ENCODE measurements at places on chromosomes 11 and 22.

DNA sequence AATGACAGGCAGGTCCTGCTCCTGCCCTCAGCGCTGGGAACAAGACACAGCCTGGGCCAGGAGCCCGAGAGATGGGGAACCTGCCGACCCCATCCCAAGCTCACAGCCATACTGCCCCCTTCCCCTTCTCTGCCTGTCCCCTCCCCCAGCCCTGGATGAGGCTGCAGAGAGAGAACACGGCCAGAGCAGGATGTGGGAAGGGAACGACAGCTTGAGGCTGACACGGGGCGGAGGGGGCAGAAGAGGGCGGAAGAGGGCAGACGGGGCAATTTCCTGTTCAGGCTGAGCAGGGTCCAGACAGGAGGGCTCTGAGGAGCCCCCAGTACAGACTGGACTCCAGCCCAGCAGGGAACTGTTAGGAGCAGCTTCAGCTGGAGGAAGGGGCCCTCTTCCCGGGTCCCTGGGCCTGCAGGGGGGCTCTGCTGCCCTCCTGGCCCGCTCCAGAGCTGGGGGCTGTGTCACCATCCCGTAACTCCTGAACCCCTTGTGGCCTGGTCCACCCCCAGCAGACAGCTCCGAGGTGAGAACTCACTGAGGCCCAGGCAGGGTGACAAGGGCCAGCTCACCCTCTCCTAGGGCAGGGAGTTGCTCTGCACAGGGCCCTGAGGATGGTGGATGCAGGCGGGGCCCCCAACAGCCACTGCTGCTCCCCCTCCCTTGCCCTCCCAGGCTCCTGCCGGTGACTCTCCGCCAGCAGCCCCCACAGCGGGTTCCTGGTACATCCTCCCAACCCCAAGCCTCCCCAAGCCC is 5.7 kb downstream of the CTSD start:
- DNase-seq, result no peak

DNA sequence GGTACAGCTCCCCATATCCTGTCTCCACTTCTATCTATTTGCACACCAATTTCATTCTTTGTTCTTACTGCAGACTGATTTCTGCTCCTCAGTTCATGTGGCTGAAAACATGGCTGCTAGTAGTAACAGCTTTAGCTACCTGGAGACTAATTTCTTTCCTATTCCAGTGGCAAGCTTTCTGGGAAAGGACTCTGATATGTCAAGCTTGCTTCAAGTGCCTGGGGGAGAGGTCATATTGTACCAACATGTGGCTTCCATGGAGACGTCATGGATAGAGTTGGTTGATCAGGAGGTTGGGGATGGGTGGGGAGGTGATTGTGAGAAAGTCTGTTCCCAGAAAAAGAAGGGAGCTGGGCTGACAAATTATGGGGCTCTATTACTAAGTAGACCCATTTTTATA is 44.9 kb downstream of the ADM start:
- DNase-seq, result no peak

GRCh38 chr11:123450623-123451022 is 20.6 kb downstream of the GRAMD1B start:
- no peak for DNase-seq

DNA sequence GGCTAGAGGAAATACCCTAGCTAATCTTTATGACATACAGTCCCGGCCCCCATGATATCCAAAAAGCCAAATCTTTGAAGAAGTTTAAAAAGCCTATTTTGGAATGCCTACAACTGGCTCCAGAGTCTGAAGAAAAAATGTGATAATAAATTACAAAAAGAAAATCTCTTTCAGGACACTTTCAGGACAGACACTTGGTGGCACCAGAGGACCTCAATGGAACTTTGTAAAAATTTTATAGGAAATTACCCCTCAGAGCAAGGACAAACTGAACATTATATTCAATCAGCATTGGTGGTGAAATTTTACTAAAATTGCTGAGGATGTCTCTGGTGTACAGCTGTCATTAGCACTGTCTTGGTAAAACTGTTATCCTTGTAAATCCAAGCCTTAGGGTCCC is 81.0 kb downstream of the CCDC73 start:
- DNase-seq, result no peak

GRCh38 chr11:116145187-116145865 is 627.5 kb downstream of the BUD13 start:
- no peak for DNase-seq

GRCh38 chr11:113579292-113579940 is 104.2 kb upstream of the DRD2 start:
- no peak for DNase-seq

GRCh38 chr11:36019005-36019596 is 75.2 kb downstream of the LDLRAD3 start:
- no peak for DNase-seq

DNA sequence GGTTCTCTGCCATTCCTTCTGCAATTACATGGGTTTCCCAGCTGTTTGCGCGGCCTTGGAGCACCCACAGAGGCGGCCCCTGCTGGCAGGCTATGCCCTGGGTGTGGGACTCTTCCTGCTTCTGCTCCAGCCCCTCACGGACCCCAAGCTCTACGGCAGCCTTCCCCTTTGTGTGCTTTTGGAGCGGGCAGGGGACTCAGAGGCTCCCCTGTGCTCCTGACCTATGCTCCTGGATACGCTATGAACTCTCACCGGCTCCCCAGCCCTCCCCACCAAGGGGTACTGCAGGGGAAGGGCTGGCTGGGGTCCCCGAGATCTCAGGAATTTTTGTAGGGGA is 2.6 kb downstream of the RCE1 start:
- DNase-seq, result no peak

DNA sequence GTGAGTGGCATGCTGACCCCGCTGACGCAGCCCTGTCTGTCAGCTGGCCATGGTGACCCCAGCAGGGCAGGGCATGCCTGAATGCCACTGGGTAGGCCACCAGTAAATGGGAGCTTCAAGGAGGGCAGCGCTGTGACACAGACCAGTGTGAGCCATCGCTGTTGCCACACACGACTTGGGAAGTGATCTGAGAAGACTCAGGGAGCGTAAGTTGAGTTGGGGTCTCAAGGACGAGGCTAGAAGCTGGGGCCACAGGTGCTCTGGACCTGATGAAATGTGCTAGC is 28.2 kb downstream of the MPPED1 start:
- DNase-seq, result no peak

GRCh38 chr22:47552541-47553205 is 790.2 kb downstream of the TBC1D22A start:
- DNase-seq, result no peak

GRCh38 chr11:16301462-16301861 is 54.9 kb downstream of the SOX6 start:
- no peak for DNase-seq

- DNase-seq, result no peak
These were observed 287.0 kb downstream of the FAT3 start for GRCh38 chr11:92511522-92512203.

DNA sequence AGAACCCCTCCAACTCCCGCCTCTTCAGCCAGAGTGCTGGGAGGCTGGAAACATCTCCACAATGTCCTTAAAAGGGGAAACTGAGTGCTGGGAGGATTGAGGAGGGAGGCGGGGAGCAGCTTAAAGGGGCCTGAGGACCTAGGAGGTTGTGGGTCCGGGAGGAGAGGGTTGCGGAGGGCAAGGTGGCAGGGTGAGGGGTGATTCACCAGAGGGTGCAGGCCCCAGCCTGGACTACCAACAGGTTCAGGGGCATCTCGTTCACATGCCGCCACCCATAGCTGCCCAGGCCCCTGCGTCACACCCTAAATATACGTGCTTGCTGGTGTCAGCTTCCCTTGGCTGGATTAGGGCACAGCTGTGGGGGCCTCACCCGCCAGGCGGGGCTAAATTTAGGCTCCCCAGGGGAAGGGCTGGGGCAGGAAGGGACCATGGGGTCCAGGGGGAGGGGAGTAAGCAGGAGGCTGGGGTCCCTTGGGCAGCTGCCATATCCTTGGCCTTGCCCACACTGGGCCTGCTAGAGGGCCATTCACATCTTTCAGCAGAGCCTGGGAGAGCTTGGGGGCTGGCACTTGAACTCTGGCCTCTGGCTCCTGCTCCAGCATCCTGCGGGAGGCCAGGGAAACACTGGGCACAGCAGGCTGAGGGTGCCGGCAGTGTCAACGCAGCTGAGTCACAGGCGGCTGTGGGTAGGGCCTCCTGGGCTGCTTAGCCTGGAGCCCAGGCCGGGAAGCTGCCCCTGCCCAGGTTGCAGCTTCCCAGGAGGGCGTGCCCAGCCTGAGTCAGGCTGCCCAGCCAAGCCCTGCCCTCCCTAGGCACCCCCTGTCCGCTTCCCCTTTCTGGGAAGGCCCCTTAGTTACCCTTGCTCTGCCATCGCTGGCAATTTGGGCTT is 1.3 kb downstream of the EHBP1L1 start:
- DNase-seq, result no peak

DNA sequence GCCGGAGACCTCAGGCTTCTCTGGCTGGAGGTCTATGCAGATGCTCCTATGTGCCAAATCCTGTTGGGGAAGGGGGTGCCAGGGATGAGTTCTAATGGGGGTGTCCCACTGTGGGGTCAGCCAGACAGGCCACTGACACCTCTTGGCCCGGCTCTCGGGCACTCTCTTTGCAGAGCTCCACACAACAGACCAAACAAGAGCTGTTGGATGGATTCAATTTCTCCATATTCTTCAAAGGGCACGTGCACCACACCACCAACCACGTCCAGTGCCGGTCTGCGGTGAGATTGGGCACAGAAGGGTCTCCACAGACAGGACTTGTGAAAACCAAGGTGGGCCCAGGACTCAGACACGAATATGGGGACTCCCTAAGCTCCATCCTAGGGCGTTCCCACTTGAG is 2.2 kb upstream of the RGL4 start:
- DNase-seq, result no peak

DNA sequence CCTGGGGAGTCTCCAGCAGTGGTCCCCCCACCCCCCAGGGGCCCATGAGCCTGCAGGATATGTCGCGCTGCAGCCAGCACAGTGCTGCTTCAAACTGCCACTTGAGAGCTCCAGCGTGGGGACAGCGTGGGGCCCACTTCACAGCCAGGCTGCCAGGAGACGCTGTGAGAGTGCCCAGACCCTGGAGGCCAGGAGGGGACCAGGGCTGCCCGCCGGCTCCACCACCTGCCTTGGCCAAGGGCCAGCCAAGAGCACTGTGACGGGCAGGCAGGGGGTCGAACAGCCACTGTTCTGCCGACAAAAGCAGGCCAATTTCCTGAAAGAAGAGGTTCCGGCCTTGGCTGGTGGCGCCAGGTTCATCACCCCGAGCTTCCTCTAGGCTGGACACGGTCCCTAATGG is 60.2 kb downstream of the FLRT1 start:
- no peak for DNase-seq

DNA sequence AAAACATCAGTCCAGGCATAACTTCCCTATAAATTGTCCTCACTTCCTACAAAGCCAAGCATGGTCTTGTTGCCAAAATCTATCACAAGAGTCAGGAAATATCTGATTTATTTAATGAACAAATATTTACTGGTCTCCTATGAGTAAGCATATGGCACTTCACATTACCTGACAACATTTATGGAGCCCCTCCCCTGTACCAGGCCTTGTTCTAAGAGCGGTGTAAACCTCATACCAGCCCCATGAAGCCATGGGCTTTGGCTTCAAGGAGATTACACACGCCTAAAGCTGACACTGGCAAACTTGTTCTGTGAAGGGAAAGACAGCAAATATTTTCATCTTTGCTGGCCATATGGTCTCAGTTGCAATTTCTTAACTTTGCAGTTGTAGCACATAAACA is 43.0 kb upstream of the EIF3D start:
- no peak for DNase-seq

DNA sequence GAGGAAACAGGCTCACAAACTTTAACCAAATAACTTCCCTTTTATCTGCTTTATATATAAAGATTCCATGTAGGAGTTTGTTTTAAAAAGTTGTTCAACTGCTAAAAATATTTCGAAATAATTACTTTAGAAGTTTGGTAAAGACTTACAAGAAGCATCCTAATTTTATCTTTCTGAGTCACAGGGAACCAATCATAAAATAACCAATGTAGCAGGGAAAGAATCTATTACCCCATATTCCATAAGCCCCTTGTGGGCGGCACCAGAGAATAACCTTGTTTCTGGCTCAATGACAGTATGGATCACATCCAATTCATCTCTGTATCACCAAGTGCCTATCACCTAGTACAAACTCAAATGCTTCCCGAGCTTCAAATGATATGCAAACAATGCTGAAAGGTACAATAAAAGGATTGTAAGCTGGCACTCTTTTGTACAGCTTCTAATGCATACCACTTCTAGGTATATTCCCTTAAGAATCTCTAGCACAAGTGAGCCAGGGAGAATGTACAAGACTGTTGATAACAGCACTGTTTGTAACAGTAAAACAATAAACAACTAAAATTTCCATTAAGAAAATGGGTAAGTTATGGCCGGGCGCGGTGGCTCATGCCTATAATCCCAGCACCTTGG is 158.4 kb downstream of the ATG16L2 start:
- no peak for DNase-seq

GRCh38 chr22:17159504-17159951 is 451 bp upstream of the HDHD5 start:
- no peak for DNase-seq

GRCh38 chr11:121441521-121441920 is 10.6 kb upstream of the SORL1 start:
- DNase-seq, result no peak

- peak; percentile 12 for DNase-seq
These were observed 667 bp downstream of the RAB6A start for GRCh38 chr11:73760135-73760678.

DNA sequence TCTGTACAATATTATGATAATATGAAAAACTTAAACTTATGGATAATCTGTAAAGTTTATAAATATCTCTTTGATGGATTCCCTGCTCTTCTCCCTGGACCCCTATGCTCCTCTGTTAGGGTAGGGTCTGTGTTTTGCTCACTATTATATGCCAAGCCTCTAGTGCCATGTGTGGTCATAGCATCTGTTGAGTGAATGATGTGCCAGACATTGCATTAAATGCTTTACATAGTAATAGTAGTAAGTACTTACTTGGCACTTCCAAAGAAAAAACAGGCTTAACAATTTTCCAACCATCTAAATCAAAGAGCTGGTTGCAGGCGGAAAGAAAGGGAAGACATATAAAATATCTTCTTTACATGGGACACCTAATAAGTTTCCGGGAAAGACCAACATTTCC is 46.8 kb downstream of the LGR4 start:
- no peak for DNase-seq

DNA sequence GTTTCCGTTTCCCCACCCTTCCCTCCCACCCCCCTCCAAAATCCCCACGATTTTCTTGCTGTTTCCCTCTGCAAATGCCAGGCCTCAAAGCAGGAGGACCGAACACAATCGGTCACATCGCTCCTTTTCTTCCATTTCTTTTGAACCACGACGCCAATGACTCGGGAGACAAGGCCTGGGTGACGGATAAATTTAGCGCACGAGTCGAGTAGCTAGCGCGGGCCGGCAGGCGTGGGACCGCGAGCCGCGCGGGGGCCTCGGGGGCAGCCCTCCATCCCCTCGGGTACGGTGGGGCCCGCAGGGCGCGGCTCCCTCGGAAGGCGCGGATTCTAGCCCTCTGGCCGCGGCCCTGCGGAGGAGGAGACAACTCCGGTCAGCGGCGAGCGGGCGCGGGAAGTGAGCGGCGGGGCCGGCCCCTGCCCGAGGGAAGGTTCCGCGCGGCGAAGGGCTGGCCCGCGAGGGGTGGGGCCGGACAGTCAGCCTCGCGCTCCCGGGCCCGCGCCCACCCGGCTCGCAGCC is 414 bp downstream of the JOSD1 start:
- DNase-seq, result no peak

- DNase-seq, result peak; percentile 88
These were observed 4.4 kb downstream of the INS start for GRCh38 chr11:2156416-2157182.

GRCh38 chr11:114317787-114318137 is 21.6 kb downstream of the NNMT start:
- no peak for DNase-seq
